ENCODE measurements at places on chromosomes 5 and 9.

DNA sequence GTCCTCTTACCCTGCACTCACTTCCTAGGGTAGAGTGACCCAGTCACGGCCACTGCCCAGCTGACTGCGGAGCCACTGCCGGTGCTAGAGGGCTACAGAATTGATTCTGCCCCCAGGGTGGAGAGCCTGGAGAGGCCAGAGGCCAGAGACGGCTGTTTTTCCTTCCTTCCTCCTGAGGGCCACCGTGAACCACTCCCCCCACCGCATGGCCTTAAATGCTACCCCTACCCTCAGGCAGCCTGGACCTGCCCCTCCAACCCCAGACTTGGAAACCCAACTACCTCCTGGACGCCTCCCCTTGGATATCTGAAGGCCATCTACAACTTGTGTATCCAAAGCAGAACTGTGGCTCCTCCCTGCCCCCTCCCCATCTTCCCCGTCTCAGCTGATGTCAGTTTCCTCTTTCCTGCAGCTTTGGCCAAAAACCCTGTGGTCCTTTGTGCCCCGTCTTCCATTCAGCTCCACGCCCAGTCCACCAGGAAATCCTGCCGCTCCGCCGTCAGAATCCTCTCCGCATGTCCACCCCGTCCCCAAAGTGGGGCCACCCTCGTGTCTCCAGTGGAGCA is 16.3 kb downstream of the SH2D3C start:
- DNase-seq: peak; percentile 61

DNA sequence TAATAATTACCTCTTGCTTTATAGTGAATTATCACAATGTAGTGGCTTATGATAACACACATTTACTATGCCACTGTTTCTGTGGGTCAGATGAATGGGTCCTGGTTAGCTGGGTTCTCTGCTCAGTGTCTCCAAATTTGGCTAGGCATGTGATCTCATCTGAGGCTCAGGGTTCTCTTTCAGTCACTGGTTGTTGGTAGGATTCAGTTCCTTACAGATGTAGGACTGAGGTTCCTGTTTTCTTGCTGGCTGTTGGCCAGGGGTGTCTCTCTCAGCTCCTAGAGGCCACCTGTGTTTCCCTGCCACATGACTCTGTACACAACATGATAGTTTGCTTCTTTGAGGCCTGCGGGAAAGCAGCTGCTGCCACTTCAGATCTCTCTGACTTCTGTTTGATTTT is 7.1 kb downstream of the NFX1 start:
- DNase-seq: peak; percentile 52

DNA sequence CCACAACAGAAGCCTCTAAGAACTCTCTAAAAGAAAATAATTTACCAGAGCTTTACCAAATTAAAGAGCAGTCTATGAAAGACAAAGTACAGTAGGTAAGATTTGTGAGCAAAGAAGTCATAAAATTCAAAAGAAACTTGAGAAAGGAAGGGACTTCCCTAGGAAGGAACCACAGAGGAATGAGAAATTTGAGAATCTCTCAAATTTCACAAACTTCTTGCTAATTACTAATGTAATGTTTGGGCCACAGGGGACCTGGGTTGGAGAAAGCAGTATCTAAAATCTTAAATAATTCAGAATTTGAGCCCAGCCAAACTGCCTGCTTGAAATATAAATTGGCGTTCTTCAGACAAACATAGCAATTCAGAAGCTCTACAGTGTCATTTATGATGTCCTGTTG is 225.0 kb upstream of the PRR16 start:
- DNase-seq: no peak

DNA sequence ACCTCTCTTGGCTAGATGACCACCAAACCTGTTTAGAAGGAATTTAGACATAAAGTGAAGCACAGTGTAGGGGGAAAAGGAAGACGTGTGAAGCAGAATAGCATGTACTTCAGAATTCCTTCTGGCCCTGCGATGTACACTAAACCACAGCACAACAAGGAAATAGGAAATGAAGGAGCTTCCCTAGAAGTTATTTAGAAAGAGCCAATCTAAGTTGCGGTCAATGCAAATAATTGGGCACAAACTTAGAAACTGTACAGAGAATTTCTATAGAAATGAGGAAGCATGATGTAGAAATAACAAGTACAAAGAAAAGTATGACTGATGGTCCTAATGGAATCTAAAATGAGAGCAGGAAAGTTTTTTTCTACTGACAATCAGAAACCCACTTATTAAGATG is 41.5 kb downstream of the ANKRD55 start:
- DNase-seq: no peak

- DNase-seq: peak; percentile 31
Observed at GRCh38 chr9:126162611-126163381, 163.8 kb upstream of the MVB12B start.

Measured in right lobe of liver (tissue), 6 donors.